Aorta (tissue), 5 donors: ENCODE measurements at places on chromosomes 4 and X. TPM values are rescaled to one million over a fixed set of nuclear protein-coding genes. Genes with fewer than 3 reads are reported as not detected.

DNA sequence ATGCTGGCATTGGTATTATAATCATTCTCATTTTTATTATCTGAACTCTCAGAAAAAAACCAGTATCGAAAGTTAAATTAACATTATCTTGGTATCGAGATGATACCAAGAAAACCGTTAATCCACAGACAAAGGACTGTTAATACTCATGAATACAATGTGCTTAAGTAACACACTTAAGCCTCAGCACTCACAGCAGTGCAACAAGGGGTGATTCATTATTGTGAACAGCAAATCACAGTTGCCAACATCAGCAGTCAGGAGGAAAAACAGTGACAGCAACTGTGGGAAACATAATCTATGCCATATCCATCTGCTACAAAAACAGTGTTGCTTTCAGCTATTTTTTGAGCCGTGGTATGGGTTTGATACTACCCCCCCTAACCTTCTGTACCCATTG, 210.9 kb upstream of the ATOH1 start:
- no peak overlapping the region for H3K27ac ChIP-seq
- H3K4me3 ChIP-seq, result peak overlapping the region; percentile 18
- DNase-seq, result no peak

- DNase-seq, result peak; percentile 60
- H3K4me1 ChIP-seq, result no peaks in the 10 kb centered on the region
- H3K27me3 ChIP-seq, result no peaks in the 10 kb centered on the region
- H3K36me3 ChIP-seq, result no peaks in the 10 kb centered on the region
- no peak overlapping the region for H3K27ac ChIP-seq
Measured at GRCh38 chrX:72094894-72095293, 36.8 kb downstream of the RTL5 start.

Gene CCDC158
- 1.6 TPM for total RNA-seq

Gene MAGED4
- 2.6 TPM for total RNA-seq

DNA sequence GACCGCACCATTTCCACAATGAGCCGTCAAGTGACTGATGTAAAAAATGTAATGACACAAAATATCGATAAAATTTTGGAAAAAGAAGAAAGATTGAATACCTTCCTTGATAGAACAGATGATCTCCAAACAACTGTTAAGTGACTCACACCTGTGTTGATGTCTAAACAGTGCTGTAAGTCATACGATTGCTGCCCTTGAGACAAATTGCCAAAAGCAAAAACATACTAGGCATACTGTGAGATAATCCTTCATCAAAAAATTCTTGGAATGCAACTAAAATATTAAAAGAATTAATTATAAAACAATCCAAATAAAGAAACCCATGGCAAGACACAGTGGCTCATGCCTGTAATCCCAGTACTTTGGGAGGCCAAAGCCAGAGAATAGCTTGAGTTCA, 53.4 kb downstream of the HNRNPD start:
- H3K27ac ChIP-seq, result no peak overlapping the region
- H3K27me3 ChIP-seq, result no peaks in the 10 kb centered on the region
- H3K4me1 ChIP-seq, result no peaks in the 10 kb centered on the region
- DNase-seq, result no peak
- no peak overlapping the region for H3K4me3 ChIP-seq

DNA sequence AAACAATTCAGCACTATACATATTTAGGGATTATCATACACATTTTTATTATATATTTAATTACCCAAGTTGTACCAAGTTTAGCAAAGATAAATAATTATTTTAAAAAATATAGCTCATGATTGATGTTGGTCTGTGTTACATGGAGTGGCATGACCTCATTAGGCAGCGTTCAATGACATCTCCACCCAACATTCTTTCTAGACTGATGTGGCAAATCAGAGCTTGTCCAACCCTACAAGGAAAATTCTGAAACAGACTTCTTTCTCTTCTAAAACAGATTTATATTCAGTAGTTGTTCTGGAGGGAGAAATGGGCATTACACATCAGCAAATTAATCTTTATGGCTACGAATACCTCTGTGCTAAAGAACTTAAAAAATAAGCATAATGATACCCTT, 189.7 kb downstream of the PDGFC start:
- no peaks in the 10 kb centered on the region for H3K36me3 ChIP-seq
- H3K27me3 ChIP-seq, result no peaks in the 10 kb centered on the region
- peaks cover 4% of the 10 kb centered on the region for H3K4me1 ChIP-seq
- no peak overlapping the region for H3K27ac ChIP-seq
- no peak for DNase-seq

Gene CMC4
- total RNA-seq, result 6.6 TPM

DNA sequence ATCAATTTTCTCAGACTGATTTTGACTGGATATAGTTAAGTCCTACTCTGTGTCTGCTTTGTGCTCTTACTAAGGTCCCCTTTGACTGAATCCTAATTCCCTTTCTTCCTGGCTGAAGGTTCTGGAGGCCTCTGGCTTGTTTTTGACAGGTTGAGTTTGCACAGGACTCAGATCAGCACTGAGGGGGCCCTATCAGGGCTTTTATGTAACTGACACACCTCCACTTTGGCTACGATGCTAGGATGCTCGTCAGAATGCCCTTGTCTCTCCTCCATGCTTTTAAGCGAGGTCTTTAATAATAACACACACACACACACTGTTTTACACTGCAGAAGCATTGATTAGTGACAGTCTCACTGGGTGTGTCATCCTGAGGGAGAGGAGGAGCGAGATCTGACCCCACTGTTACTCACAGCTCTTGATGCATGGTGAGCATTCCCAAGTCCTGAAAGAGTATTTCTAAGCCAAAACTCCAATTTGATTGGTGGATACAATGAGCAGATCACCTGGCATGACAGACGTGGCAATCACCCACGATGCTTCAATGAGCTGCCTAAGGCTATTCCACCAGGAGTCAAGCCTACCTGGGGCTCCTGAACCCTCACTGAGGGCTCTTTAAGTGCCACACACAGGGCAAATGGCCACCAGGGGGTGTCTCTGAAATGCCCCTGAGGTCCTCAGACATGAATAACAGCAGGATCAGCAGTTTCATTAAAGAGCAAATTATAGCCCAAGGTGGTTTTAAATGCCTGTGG, 130.4 kb upstream of the CPEB2 start:
- no peak overlapping the region for H3K4me3 ChIP-seq
- DNase-seq, result no peak
- no peaks in the 10 kb centered on the region for H3K4me1 ChIP-seq
- no peaks in the 10 kb centered on the region for H3K27me3 ChIP-seq

Gene PSAPL1
- not detected for total RNA-seq

DNA sequence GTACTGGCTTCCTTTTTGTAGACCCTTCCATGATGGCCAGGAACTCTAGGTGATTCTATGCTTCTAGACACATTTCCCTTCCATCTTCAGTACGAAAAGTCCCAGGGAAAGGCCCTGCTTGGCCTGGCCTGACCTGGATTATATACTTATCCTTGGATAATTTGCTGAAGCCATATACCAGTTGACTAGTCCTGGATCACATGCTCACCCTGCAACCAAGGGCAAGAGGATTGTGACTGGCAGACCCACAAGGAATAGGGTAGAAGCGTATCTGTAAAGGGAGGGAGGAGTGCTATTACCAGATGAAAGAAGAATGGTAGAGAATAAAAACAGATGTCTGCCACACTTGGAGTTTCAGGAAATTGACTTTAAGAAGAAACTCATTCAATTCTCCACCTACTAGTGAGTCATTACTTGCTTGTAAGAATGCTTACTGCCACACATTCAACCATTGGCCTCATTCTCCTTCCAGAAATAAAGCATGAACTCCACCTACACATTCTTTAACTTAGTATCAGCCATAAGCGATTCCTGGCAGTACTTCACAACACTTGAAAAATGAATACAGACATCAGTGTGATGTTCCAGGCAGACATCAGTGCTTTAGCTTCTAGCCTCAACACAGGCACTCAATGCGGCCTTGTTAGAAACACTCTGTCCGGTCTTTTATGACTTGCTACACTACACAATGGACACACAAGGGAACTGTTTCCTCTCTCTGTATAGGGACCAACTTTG, 141.8 kb downstream of the CBR4 start:
- peak overlapping the region; percentile 97 for H3K27ac ChIP-seq
- H3K36me3 ChIP-seq, result peaks cover 3% of the 10 kb centered on the region
- no peaks in the 10 kb centered on the region for H3K27me3 ChIP-seq
- H3K4me3 ChIP-seq, result no peak overlapping the region
- peaks cover 8% of the 10 kb centered on the region for H3K4me1 ChIP-seq
